ENCODE measurements at places on chromosomes 1 and 21. TPM values are rescaled to one million over a fixed set of nuclear protein-coding genes. Genes with fewer than 3 reads are reported as not detected.

DNA sequence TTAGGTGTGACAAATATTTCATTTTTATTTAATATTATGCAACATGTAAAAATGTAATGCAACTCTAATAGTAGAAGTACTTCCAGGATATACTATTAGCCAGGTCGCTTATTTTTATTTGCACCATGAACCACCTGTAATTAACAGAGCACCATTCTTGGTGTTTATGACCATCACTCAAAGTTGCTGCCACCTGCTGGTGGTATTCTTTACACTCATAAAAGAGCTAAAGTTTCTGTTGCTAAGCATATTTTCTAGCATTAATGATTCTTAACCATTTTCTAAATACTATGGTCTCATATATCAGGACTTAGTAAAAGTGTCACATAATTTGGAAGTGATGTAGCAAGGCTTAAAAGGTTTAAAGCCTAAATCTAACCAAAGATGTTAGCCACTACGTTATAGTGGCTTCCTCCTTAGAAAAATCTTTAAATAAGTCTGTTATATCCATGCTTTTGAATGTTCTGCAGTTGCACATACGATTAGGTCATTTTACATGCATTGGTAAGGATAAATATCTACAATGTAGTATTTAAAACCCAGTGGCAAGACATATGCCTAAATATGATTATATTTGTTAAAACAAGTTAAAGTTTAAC, 244.5 kb downstream of the NEGR1 start:
- no peak for DNase-seq

DNA sequence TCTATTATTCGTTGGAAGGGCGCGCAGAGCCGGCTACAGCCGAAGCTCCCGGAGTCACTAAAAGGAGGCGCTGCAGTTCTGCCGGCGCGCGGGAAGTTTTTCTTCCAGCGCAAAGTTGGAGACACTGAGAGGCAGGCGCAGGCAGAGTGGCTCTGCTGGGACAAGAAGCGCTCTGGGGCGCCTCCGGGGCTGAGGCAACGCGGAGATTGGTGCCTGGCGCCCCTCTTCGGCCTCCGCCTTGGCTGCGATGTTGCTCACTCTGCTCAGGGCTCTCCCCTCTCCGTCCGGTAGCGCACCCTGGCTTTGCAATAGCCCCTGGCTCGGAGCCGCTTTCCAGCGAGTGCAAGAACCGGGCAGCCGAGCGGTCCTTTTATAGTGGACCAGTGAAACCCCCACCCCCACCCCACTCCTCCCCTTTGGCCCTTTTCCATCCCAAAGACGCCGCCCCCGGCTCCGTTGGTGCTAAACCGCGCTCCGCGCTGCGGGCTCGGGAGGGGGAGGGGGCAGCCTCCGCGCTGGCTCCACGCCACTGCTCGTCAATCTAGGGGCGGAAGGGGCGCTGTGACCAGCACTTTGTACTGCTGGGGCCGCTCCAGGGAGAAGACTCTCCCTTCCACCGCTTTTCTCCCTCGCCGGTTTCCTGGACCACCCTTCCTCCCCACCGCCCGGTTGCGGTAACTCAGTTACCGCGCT, at the start of gene ADAMTS1:
ADAMTS1 (minus strand) TSS at position 344 of the 693 bp plus-strand sequence. CDS start 455 bp downstream, outside the sequence.
- DNase-seq = no peak

- DNase-seq = no peak
Measured at GRCh38 chr1:44077421-44077820, 41.2 kb upstream of the KLF17 start.

The BCAR3 gene
- 93.3 TPM for total RNA-seq

The AIRE gene
- 0.17 TPM for total RNA-seq

The CCDC190 gene
- total RNA-seq = not detected

The ARHGAP29 gene
- total RNA-seq = 82.3 TPM

The KLHDC9 gene
- 2.9 TPM for total RNA-seq

The TEDDM1 gene
- not detected for total RNA-seq

The ANKRD65 gene
- 1.4 TPM for total RNA-seq

The CFAP410 gene
- 20.2 TPM for total RNA-seq
